ENCODE measurements at places on chromosomes 12 and 14. TPM values are rescaled to one million over a fixed set of nuclear protein-coding genes. Genes with fewer than 3 reads are reported as not detected.

Gene KRT2
- not detected for total RNA-seq

Gene EML5
- total RNA-seq: 0.36 TPM

- DNase-seq: no peak
These were observed 1149.1 kb downstream of the VRK1 start for GRCh38 chr14:97946240-97946639.

- peak; percentile 60 for DNase-seq
These were observed at the start of gene RARG for GRCh38 chr12:53231921-53232645. RARG (minus strand) TSS chr12:53232209; CDS start chr12:53227545, 4,664 bp downstream.

GRCh38 chr12:71730936-71731335, 23.7 kb upstream of the RAB21 start:
- DNase-seq: no peak

DNA sequence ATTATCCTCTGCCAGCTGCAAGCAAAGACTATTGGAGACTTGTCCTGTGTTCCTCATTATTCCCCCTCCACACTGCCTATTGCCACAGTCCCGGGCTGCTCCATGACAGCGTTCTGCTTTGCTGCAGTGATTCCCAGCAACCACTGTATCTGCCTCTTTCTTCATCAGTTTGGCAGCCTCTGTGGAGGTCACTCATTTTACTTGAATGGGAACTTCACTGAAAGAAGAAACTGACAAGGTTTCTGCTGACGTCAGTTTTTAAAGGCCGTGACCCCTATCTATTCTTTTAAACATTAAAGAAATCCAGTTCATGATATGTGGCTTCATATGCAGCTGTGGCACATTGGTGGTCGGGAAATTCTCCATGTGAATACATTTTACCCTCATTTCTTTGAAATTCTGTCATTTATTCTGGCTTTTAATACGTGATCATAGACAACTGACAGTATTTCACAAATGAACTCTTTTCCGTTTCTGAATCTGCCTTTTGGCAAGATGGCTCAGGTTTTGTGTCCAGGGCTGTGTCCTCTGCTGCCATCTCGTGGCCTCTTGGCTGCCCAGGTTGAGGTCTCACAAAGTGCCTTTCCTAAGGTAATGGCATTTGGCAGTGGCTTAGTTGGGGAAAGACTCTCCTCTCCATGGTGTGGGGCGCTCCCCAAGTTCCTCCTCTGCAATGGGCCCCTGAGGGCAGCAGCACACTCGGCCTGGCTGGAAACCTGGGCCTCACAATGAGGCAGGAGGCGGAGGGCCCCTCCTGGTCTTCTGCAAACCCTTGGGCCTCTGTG, 5.8 kb downstream of the TMEM253 start:
- peak; percentile 83 for DNase-seq

GRCh38 chr14:37051680-37052079, 120.7 kb downstream of the SLC25A21 start:
- DNase-seq: no peak

DNA sequence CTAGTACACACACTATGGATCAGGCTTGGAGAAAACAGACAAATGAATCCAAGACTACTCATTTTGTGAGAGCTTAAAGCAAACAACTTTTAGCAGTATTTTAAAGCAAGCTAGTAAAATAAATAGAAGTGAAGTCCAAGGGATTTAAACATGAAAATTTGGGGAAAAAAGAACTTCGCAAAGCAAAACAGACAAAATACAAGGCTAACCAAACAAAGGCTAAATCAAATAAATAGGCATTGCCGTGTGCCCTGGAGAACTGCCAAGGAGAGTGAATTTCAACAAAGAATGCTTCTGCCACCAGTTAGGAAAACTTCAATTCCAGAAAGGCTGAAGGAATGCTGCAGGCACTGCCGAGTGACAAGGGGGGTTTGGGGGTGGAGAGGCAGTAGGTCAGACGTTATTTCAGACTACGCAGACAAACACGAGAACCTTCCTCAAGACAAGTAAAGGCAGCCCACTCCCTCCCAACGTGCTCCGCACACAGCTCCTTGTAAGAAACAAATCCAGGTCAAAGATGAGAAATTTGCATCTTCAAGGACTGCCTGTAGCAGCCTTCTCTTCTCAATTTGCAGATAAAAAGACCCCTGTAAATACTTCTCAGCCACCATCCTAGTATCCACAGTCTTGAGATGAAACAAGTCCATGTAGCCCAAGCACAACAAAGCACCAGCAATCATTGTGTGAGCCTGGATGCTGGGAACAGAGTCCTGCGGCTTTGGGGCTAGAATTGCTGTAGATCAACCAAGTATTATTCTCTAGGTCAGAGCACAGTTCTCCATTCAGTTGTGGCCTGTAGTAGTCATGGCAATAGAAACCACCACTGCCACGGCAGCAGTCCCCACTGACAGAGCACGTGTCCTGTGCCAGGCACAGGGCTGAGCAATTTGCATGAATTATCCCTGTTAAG, 43.3 kb downstream of the EFCAB11 start:
- DNase-seq: no peak

DNA sequence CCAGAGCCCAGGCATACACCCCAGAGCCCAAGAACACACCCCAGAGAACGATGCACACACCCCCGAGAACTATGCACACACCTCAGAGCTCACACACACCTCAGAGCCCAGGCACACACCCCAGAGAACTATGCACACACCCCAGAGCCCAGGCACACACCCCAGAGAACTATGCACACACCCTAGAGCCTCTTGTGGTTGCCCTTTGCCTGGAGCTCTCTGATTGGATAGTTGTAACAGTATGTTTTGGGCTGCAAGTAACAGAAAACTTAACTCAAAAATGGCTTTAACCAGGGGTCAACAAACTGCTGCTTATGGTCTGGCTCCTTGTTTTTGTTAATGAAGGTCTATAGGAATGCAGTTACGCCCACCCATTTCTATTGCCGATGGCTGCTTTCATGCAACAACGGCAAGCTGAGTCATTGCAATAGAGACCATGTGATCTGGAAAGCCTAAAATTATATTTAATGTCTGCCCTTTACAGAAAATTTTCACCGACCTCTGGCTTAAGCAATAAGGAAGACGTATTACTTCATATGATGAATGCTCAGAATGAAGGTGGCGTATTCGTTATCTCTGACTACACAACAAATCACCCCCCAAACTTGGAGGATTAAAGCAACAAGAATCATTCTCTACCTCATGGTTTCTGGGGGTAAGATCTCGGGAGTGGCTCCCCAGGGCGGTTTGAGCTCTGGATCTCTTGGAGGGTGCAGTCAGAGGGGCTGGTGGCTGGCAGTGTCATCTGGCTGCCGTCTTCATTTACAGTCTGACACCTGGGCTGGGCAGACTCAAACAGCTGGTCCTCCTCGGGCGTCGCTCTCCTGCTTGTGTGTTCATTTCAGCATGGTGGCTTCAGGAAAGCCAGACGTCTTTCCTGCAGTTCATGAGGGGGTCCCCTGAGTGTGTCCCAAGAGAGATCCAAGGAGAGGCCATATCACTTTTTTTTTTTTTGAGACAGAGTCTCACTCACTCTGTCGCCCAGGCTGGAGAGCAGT, 66.3 kb upstream of the NCOR2 start:
- no peak for DNase-seq

DNA sequence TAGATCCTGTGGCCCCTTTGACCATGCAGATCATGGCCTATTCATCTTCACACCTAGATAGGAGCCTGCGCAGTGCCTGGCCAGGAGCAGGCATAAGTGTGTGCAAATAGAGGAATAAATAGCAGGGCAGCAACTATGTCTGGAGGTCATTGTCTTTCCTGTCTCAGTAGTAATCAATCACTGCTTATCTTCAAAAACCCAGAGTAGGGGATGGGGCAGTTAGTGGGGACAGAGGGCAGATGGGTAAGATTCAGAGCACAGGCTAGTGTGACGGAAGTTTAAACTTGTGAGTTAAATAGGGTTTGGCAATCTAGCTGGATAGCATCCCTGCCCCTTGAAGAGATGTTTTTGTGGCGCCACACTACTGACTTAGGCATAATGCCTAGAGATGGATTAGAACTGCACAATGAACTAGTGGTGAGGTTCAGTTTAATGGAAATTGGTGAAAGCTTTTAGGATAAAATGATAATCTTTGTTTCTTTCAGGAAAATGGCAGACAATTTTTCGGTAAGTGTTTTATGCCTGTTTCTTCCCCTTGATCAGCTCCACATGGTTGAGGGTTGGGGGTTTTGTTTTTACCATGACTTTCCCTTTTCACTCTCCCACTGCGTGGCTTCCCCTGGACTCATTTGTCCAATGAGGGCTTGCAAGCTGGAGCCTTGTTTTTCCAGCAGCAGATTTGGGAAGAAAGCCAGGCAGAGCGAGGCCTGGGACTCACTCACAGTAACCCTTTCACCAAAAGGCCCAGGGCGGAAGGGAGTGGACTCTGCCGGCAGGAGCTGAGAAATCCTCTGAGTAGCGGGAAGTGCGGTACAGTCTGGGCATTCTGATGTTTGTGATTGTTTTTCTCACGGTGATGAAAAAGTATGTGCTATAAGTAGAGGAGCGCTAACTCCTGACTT, 8.1 kb downstream of the LGALS3 start:
- peak; percentile 82 for DNase-seq

- peak; percentile 56 for DNase-seq
These were observed 132.1 kb downstream of the SAMD4A start for GRCh38 chr14:54698966-54699530.

DNA sequence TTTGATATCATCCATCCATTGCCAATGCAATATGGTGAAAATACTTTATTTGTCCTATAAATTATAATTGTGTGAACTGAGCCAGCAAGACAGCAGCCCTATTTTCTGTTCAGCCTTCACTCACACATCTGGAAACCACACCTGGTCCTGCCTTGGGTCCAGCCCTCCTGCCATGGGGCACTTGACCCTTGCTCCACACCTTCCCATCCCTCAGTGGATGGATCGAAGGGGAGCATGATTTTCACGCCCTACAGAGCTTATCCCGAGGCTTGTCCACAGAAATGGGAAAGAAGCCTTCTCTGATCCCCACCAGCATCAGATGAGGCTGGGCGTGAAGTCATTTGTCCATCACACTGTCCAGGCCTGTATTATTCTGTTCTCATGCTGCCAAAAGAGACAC, 10.1 kb downstream of the TMEM132D start:
- DNase-seq: no peak

DNA sequence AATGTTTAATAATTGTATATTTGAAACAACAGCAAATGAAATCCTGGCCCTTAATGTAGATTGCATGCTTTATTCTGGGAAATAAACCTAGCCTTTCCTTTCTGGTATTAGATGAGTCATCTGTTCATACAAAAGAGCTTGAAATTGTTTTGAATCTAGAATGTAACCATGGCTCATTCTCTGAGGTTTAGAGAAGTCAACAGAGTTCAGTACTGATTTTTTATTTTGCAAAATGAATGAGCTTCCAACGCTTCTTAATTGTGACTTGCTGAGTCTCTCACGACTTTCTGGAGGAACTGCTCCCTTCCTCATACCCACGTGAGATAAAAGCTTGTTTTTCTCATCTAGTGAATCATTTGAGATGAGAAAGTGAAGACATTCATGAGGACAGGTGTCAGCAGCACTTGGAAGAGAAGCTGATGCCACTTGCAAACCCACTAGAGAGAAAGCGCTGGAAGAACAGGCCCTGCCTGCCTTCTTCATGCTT, 509.6 kb downstream of the VRK1 start:
- no peak for DNase-seq
